ENCODE measurements at places on chromosomes 6 and 20.

- DNase-seq: no peak
These were observed 195.3 kb downstream of the GJA1 start for GRCh38 chr6:121630716-121631115.

- DNase-seq: no peak
These were observed 7.3 kb downstream of the TMEM181 start for GRCh38 chr6:158567152-158567551.

- no peak for DNase-seq
These were observed 6.2 kb downstream of the FOXC1 start for GRCh38 chr6:1615853-1616420.

GRCh38 chr6:89999945-90000825 lies 105.9 kb downstream of the GJA10 start:
- no peak for DNase-seq

DNA sequence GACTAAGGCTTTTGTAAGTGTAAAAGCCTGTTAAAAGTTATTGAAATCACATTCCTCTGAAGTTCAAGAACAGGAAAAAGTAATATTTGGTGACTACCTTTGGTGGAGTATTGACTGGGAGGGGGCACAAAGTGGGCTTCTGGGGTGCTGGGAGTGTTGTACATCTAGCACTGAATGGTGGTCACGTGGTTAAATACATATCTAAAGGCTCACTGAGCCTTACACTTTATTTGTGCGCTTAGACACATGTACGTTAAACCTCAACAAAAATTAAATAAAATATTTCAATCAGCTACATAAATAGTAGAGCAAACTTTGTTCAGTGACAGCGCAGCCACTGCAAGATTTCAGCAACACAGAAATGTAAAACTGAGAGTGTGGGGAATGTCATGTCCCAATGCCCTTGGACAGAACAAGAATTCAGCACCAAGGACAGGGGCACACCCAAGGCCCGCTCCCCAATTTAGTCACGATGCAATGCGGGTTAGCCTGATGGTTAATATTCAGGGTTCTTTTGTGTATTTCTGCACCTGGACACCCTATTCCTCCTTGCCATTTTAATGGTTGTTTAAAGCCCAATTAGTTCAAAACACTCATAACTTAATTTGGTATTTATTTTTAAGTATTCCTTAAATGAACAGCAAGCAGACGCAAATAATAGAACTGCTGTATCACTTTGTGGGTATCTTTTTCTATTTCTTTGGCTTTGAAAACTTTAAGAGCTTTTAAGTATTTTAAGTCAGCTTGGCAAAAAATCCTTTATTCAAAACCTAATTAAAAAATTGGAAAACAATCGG lies 37.4 kb downstream of the ANGPT4 start:
- DNase-seq: no peak

DNA sequence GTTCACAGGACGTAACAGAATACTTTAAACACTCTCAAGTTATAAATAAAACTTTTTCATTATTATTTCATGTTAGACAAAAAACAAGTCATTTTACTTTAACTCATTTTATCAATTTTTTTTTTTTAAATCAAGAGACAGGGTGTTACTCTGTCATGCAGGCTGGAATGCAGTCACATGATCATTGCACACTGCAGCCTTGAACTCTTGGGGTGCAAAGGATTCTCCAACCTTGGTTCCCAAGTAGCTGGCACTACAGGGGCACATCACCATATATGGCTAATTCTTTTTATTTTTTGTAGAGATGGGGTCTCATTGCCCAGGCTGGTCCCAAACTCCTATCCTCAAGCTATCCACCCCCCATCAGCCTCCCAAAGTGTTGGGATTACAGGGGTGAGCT lies 14.2 kb downstream of the PLN start:
- no peak for DNase-seq

GRCh38 chr6:38284802-38285394 lies 354.8 kb downstream of the BTBD9 start:
- no peak for DNase-seq

- DNase-seq: peak; percentile 34
These were observed 54.2 kb downstream of the TBC1D7 start for GRCh38 chr6:13273931-13274706.

GRCh38 chr6:100731411-100731810 lies 149.7 kb downstream of the ASCC3 start:
- no peak for DNase-seq

- no peak for DNase-seq
These were observed 46.6 kb upstream of the PTPRK start for GRCh38 chr6:128567029-128567428.

GRCh38 chr6:90199900-90200299 lies 96.7 kb downstream of the BACH2 start:
- DNase-seq: no peak

- no peak for DNase-seq
These were observed 75.1 kb downstream of the QKI start for GRCh38 chr6:163489584-163489983.

DNA sequence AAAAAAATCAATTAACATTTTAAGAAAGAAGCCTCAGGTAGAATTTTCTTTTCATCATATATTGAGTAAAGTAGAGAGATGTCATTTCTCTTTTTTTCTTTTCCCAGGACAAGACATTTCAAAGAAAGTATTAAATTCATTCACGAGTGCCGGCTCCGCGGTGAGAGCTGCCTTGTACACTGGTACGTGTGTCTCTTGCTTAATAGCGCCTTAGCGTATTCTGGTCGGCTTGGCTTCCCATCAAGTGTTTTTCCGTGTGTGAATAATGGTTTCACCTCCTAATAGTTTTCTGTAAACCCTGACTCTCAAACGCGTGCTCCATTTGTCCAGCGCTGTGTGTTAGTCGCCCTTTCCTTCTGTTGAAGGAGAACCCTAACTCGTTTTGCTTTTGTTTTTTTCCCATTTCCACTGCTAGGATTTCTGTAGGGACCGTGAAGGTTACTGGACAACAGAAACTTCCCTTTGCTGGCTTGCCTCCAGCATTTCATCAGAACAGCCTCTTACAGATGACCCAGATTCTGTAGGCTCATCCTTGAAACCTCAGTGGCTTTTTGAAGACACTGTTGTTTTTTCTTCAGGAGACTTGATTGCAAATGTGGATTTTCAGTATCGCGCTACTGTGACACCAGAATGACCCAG lies 45.7 kb upstream of the IRF4 start:
- DNase-seq: no peak

- peak; percentile 42 for DNase-seq
These were observed 16.7 kb downstream of the HMGN4 start for GRCh38 chr6:26554697-26555504.

GRCh38 chr6:119559586-119559985 lies 210.0 kb upstream of the MAN1A1 start:
- no peak for DNase-seq

DNA sequence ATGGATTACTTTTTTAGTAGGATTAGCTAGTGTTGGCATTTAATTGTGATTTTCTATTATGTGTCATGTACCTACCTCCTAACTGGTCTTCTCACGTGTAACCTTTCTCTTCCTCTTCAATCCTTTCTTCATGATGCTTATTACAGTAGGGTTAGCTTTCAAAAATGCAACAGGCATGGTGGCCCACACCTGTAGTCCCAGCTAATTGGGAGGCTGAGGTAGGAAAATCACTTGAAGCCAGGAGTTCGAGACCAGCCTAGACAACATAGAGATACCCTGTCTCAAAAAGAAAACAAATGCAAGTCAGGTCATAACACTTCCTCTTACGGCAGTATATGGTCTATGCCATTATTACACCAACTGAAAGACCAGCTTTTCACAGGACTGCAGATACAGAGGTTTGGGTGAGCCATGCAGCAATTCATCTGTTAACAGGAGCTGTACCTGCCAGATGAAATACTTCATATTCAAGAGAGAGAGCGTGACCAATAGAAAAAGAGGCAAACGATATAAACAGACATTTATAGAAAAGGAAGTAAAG lies 195.0 kb downstream of the TMEM242 start:
- no peak for DNase-seq

DNA sequence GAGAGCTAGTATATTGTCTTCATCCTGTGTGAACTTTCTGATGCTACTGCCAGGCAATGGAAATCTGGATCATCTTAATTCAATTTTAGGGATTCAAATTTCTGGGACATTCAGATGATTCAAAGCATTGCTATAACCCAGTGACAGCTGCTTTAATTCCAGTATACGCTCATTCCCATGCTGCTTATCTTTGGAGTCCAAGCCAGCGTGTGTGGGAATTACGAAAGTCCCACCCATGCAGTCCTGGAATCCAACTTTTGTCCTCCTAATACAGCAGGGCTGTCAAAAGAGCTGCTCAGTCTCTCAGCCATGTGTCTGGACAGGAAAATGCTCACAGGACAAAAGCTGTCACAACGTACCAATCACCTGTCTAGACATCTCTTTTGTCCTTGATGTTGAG lies 219.8 kb downstream of the LAMA2 start:
- DNase-seq: no peak

GRCh38 chr20:48703107-48703506 lies 124.7 kb downstream of the PREX1 start:
- DNase-seq: no peak

DNA sequence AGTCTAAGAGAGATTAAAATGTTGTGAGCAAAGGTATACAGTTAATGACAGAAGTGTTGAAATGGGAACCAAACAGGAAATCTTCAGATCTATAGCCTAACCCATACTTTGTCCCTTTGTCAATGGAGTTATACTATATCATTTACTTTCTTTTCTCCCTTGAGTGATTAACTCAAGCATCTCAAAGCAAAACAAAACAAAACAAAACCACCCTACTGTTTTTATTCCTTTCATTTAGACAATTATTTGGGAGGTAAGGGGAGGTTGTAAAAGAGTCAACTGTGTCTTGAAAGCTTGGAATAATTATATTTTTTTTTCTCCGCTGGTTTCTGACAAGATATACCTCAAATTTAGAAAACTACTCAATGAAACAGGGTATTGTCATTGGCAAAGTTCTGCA lies 139.8 kb upstream of the HMGN3 start:
- no peak for DNase-seq

DNA sequence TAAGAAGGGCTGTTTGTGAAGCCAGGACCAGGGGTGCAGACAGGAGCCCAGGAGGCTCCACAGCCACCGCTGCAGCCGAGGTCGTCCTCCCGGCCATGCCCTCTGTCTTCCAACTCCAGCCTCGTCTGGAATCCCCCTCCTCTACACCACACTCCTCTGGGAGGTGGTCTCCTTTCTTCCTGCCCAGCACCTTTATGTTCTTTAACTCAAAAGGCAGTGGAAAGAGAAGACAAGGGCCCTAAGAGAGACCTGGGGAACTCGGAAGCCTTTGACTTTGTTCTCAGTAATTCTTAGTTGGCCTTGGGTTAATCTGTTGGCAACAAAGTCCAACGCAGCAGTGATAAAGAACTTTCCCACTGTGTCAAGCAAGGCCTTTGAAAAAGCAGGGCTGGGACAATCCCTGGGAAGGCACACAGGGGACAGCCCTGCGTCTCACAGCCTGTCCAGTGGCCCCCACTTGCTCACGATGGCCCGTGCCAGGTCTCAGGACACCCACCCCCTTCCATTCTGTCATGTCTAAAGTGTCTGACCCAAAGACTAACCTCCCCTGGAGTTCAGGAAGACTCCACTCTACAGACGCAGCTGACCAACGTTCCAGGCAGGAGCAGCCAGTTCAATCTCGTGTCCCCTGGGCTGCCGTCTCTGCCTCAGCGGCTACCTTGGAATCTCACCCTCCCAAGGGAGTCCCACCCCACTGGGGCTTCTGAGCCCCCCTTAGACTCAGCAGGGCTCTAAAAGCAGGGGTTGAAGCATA lies 42.8 kb upstream of the FAM50B start:
- no peak for DNase-seq

DNA sequence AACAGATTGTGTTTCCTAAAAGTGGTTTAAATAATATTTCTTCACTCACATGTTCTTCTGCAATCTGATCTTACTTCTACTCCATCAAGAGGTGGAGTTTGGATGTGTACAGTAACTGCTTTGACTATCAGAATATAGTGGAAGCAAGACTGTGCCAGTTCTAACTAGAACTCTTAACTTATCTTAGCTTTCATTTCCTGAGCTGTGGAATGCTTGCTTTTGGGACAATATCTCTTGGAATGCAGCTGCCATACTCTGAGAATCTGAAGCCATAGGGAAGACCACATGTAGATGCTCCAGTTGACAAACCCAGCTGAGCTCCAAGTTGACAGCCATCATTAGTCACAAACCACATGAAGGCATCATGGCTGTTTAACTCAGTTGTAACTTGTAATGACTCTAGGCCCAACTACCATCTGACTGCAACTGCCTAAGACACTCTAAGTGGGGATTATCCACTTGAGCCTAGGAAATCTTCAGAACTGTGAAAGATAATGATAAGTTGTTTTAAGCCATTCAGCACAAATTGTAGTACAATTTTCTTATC lies 40.8 kb upstream of the MAN1A1 start:
- no peak for DNase-seq

GRCh38 chr6:158536891-158537798 lies 22.7 kb upstream of the TMEM181 start:
- DNase-seq: peak; percentile 22

- DNase-seq: no peak
These were observed 219.1 kb upstream of the STXBP5 start for GRCh38 chr6:146985111-146985510.

DNA sequence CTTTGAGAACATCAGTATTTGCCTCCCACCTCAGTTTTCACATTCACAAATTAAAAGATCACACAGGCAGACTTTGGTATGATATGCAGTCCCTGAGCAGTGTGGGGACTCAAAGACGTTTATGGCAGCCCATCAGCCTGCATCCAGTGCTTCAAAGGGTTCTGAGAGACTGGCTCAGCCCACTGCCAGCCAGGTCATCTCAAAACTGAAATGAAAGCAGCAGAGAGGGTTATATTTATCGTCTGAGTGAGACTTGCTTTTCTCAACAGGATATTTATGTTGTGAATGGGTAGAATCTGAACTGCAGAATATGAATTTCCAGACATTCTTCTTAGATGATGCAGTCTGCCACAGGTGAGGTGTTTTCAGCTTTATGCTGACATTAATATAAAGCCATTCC lies 159.8 kb downstream of the NRN1 start:
- DNase-seq: no peak

DNA sequence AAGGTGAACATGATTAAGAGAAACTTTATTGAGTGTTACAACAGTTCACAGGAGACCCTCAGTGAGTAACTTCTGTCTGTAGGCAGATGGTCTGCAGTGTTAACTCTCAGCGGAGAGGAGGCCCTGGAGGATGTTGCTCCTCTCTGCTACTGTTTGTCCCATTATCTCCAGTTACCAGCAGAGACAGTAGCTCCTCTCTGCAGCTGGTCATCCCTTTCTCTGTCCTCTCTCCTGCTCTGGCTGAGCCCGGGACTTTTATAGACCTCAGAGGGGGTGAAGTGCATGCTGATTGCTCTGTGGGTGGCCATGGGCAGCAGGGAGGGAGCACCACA lies 5.7 kb downstream of the GTSF1L start:
- no peak for DNase-seq

- no peak for DNase-seq
These were observed 33.9 kb upstream of the TPBG start for GRCh38 chr6:82329766-82330165.

Data from effector memory CD4-positive, alpha-beta T cell (primary cell).